ENCODE measurements at places on chromosomes 16 and 17. TPM values are rescaled to one million over a fixed set of nuclear protein-coding genes. Genes with fewer than 3 reads are reported as not detected.

The BIRC5 gene
- not detected for total RNA-seq

The ZNF205 gene
- 14.2 TPM for total RNA-seq

The OR3A3 gene
- not detected for total RNA-seq

The EFCAB13 gene
- 10.6 TPM for total RNA-seq

The SLC5A11 gene
- not detected for total RNA-seq

The PIGL gene
- total RNA-seq = 109 TPM

The ABCA10 gene
- total RNA-seq = 7.3 TPM

The SLC12A3 gene
- total RNA-seq = not detected

GRCh38 chr17:66526827-66527226 lies 224.4 kb downstream of the PRKCA start:
- no peak for DNase-seq

GRCh38 chr16:11497851-11498289 lies 88.8 kb downstream of the LITAF start:
- DNase-seq = no peak

GRCh38 chr16:3171855-3172593 lies 16.0 kb upstream of the OR1F1 start:
- DNase-seq = no peak

- peak; percentile 81 for DNase-seq
These were observed 11.3 kb upstream of the GSE1 start for GRCh38 chr16:85601730-85602401.

- DNase-seq = peak; percentile 52
These were observed 129.9 kb downstream of the RAP1GAP2 start for GRCh38 chr17:2926019-2926650.

DNA sequence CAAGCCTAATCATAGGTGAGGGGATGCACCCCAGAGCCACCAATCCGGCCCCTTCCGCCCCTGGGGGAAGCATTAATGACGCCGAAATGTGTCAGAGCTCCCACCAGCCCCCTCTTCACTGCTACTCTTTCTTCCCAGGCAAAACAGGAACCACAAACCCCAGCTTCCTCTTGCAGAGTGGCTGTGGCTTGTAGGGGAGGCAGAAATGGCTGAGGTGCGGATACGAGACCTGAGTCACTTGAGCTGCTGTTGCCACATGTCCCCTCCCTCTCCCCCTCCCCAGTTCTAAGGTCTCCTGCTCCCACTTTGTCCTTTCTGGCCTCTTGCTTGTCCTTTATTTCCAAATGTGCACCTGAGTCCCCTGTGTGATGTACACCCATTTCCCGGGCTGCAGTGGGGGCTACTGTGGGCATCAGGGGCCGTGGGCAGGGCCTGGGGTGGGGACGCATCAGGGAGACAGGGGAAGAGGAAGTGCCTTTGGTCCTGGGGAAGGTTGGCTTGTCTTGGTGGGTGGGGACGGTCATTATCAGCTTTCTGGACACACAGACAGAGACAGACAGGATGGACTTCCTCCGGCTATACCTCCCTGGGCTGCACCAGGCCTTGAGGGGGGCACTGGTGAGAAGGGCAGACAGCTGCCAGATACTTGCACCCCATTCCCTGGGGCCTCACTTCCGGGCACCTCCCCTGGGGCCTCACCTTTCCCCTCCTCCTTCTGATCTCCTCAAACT lies at the start of gene APOBR:
APOBR (plus strand) TSS at position 523 of the 731 bp plus-strand sequence; CDS start at position 562, 39 bp downstream.
- DNase-seq = peak; percentile 27

DNA sequence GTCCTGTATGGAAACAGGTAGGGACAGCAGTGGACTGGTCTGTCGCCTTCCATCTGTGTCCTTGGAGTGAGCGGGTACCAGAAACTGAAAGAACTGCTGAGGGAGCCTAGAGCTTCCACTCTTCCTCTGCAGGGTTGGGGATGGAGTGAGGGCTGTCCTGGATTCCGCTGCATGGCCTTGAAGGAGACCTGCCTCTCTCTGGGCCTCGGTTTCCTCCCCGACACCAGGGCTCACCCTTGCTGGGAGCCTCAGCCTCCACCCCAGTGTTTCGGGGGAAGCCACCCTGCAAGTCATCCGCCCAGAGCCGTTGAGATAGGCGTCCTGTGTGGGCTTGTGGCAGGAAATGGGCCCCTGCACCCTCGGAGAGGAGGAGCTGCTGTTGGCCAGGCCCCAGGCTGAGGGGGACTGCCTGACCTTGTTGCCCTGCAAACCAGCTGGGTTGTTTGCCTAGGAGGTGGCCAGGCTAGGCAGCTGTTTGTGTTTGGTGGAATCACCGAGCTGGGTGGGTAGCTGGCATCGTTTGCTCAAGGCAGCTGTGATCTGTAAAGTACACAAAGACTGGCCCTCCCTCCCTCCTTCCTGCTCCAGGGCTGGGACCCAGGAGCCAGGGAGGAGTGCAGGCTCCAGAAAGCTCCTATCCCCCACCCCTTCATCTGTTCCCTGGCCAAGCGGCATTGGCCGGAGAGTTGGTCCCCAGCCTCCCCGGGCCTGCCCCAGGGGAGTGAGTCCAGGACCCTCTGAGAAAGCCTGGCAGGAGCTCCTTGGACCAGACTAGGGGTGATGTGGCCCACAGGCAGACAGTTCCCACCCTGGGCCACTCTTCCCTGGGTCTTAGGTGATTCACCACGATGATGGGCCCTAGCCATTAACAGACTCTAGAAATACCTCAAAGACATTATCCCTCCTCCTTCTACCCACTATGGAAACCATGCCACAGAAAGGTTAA lies 1.3 kb downstream of the RAB37 start:
- DNase-seq = no peak

DNA sequence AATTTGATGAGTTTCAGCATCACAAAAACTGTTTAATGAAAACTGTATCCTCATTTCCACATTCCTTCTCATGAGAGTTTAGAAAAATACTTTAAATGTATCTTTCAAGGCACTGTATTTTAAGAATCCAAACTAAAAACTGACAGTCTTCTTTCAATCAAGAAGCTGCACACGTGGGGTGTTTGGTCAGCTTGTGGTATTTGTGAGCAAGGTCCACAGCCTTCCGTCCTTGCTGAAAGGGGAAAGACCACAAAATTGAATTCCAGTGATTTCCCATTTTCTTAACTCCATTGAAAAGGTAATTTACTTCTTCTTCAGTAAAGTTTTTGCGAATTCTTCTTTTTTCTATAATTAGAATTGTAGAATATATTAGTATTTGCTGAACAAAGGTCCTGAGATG lies 3.4 kb upstream of the DYNC1LI2 start:
- no peak for DNase-seq

- DNase-seq = no peak
These were observed 4.1 kb downstream of the RAP1GAP2 start for GRCh38 chr17:2800367-2800766.

DNA sequence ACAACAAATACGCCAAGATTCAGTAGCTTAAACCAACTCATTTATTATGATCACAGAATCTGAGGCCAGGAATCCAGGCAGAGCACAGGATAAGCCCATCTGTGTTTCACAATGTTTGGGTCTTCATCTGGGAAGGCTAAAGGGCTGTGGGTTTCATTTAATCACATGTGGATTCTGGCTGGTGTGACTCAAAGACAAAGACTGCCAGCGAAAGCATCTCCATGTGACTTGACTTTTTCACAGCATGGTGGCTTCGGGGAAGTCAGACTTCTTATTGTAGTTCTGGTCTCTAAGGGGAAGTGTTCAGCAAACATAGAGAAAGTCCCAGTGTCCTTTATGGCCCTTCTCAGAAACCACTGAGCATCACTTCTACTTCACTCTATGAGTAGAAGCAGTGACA lies 1014.4 kb upstream of the GOT2 start:
- no peak for DNase-seq

DNA sequence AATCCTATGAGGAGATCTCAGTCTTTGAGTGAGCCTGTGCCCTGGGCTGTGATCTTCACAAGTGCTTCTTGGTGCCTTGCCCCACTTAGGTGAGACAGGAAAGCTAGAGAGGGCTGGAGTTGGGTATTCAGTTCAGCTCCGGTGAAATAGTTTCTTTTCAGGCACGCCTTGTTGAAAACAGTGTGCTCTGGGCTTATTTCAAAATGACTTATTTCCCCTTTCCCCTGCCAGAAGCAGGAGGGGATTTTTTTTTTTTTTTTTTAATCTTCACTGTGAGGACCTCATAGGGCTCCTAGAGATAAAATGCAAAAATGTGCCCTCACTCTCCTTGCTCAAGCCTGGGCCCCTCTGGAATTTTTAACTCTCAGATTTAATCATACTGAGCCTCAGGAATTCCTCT lies 27.2 kb downstream of the MOSMO start:
- DNase-seq = no peak

DNA sequence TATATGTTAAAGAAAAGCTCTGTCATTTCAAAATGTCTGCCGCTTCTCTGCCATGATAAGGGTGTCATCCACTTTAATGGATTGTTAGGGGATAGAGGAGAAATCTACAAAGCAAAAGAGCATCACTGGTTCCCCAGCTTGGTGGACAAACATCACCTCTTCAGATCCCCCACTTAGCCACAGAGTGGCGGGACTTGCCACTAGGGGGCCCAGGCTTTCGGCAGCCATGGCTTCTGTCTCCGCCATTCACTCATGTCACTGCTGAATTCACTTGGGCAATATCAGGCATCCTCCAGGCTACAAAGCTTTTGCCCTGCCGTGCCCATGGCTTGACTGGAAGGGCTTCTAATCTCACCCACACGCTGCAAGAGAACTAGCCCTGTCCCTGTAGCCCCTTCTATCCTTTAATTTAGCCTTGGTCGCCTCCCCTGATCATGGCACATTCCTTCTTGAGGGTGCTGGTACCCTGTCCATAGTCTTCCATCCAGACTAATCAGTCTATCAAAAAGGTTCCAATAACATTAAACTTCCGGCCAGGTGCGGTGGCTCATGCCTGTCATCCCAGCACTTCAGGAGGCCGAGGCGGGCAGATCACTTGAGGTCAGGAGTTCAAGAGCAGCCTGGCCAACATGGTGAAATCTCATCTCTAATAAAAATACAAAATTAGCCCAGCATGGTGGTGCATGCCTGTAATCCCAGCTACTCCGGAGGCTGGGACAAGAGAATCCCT lies 34.7 kb downstream of the SBK1 start:
- peak; percentile 58 for DNase-seq

- DNase-seq = no peak
These were observed 324.8 kb downstream of the PMP22 start for GRCh38 chr17:14940108-14940937.

GRCh38 chr16:23905027-23905426 lies 69.2 kb downstream of the PRKCB start:
- no peak for DNase-seq

DNA sequence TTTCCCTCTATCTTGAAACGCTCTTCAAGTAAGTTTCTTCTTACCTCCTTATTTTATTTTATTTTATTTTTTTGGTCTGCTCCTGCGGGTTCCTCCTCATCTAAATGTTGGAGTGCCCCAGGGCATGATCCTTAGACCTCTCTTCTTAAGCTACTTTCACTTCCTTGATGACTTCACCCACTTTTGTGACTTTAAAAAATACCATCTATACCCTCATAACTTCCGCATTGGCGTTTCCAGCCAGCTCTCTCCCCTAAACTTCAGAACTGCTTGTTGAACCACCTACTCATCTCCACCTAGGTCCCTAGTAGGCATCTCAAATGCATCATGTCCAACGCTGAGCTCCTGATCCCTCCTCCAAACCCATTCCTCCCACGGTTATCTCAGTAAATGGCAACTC lies 51.4 kb upstream of the NFAT5 start:
- no peak for DNase-seq

- DNase-seq = no peak
These were observed 52.6 kb upstream of the CRISPLD2 start for GRCh38 chr16:84766978-84767773.

- DNase-seq = no peak
These were observed 480.0 kb downstream of the TOX3 start for GRCh38 chr16:52066962-52067361.

GRCh38 chr16:11349599-11350276 lies 4.5 kb downstream of the RMI2 start:
- DNase-seq = peak; percentile 68

GRCh38 chr16:52499060-52499440 lies 47.9 kb downstream of the TOX3 start:
- no peak for DNase-seq

- DNase-seq = peak; percentile 11
These were observed 36.7 kb downstream of the KIAA0753 start for GRCh38 chr17:6603744-6604325.

DNA sequence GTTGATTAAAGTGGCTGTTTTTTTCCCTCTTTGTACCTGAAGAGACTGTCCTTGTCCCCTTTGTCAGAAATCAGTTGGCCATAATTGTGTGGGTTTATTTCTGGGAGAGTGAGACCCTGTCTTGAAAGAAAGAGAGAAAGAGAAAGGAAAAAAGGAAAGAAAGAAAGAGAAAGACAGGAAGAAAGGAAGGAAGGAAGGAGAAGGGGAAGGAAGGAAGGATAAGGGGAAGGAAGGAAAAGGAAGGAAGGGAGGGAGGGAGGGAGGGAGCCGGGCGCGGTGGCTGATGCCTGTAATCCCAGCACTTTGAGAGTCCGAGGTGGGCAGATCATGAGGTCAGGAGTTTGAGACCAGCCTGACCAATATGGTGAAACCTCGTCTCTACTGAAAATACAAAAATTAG lies 6.8 kb upstream of the EVPLL start:
- DNase-seq = no peak

- no peak for DNase-seq
These were observed 584 bp downstream of the TCAP start for GRCh38 chr17:39665642-39666224.

DNA sequence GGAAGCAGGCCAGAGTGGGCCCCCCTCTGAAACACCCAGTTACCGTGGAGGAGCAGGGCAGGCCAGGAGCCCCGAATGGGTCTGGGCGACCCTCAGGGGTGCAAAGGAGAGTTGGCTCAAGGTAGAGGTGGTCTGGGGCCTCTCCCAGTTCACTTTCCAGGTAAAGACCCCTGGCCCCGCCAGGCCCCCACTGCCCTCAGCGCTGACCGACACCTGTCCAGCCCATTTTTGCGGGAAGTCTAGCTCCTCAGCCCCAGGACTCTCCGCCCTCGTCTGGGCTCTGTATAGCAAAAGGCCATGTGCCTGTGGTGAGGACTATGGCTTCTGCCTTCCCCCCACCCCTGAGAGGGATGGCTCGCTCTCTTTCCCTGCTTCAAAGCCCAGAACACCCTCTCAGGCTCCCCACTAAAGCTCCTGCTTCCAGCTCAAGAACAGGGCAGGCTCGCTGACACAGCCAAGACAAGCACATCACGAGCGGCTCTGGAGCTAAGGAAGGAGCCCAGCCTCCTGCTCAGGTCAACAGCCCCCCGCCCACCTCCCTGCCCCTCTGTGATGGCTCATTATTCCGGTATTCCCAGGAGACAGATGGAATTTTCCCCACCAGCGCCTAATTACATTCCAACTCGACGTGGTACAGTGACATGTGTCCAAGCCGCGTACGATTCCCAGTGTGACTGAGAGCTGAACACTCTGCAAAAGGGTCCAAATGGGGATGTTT lies 59.4 kb downstream of the RTN4RL1 start:
- DNase-seq = no peak

DNA sequence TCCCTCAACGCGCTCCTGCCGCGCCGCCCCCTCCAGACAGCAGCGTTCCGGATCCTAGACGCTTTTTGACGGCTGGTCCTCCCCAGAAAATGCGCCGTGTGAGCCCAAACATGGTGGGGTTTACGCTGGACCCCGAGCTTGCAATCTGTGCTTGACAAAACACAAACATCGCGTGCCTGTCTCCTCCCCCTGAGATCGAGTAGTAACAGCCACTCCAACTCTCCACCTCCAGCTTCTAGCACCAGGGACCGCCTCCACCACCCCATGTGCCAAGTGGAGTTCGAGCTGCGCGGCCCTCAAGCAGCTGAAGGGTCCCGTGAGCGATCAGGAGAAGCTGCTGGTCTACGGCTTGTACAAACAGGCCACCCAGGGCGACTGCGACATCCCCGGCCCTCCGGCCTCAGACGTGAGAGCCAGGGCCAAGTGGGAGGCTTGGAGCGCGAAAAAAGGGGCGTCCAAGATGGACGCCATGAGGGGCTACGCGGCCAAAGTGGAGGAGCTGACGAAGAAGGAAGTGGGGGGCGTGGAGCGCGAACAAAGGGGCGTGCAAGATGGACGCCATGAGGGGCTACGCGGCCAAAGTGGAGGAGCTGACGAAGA lies 656 bp upstream of the GEMIN4 start:
- DNase-seq = peak; percentile 75

All from body of pancreas (tissue), 4 donors.